ENCODE measurements at places on chromosomes 5 and 9.

DNA sequence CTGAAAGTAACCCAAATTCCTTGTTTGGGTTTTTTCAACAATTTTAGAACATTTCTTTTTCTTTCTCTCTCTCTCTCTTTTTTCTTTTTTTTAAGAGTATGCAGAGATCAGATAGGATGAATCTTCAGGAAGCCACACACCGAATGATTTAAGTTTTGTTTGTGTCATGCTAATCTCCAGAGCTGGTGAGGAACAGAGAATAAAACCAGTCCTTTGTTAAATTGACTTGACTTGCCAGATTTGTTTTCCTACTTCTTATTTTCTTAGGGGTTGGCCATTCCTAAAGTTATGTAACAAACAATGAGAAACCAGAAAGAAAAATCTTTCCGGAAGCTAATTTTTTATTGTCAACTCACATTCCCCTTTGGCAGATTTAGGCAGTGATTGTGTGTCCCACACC is 1669.3 kb upstream of the CDH6 start:
- no peak for DNase-seq

- DNase-seq = no peak
These were observed 144.1 kb upstream of the ST8SIA4 start for GRCh38 chr5:101047181-101047580.

- DNase-seq = no peak
These were observed 31.0 kb upstream of the NFIB start for GRCh38 chr9:14344941-14345353.

DNA sequence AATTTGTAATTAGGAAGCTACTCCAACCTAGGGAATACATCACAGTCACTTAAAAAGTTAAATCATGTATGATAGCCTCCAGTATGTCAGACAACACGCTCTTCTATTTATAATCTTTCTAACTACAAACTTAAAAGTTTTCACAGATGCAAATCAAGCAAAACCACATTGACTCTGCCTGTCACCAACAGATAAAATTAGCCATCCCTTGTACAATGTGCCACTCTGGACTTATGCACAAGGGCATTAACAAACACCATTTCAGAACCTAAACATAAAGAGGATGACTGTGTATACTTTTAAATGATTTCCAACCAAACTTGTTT is 14.7 kb downstream of the ERP44 start:
- no peak for DNase-seq

DNA sequence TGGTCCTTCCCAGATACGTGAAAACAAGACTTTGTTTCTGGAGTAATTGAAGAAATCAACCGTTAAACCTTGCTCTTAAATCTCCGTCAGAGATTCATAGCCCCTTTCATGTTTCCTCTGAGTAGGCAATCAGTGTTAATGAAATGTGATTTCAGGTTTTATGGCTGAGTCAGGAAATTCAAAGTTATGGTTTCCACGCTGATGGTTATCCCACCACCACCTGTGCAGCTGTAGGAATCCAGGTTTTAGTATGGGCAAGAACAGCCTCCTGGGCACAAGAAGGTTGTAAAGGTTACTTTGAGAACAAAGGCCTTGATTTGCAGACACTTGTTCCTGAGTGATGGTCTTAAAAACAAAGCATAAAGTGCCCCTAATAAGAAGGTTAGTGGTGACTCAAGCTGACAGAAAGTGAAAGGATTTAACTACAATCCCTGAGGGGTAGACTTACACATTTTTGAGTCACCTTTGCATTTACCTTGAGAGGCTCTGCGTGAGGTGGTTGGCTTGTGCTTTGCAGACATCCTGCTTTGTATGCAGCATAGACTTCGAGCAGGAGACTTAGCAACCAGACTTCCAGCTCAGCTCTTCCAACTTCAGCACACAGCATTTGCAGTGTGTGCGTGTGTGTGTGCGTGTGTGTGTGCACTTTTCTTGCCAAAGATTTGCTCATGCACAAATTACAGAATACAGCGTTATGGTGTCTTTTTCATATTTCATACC is 159.6 kb downstream of the TLE4 start:
- no peak for DNase-seq

GRCh38 chr9:79975621-79976256 is 404.0 kb downstream of the TLE4 start:
- DNase-seq = no peak

DNA sequence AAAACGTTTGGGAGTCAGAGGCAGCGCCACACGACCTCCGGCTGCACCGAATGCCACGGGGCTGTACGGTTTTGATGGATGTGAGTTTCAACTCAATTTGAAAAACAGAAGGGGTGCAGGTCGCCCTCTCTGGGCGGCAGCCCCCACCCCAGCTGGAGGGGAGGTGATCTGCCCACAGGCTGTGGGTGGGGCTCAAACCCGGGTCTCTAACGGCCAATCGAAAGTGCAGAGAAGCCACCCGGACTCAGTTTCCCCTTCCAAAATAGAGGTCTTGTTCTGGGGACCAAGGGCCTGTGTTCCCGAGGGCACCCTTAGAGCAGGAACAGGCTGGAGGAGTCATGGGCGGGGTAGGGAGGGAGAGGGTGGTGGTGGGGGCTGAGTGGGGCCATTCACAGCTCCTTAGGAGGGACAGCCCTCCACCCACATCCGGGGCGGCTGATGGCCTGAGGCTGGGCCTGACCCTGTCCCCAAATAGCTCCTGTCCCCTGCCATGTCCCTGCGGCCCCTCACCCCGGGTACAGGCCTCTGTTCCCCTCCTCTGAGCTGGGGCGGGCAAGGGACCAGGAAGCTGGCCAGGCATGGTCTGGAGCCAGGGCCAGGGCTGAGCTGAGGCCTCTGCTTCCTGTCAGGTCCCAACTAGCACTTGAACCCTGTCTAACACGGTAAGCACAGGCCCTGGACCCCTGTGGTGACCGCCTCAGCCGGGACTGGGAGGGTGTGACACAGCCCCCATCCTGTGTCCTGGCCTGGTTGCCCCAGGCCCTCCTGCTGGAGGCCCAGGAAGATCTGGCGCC is 22.6 kb upstream of the NOTCH1 start:
- DNase-seq = no peak

DNA sequence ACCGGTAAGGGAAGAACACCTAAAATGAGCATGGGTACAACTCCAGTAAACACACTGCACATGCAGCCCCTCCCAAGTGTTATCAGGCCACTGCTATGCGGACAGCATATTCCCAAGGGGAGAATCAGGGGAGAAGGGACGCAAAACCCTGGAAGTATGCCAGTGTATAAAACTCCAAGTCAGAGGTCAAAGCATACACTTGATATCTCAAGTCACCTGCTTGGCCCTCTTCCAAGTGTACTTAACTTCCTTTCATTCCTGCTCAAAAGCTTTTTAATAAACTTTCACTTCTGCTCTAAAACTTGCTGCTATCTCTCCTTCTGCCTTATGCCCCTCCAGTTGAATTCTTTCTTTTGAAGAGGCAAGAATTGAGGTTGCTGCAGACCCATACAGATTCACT is 408.1 kb downstream of the HTR1A start:
- no peak for DNase-seq

- DNase-seq = no peak
These were observed 178.5 kb upstream of the EGFLAM start for GRCh38 chr5:38079620-38080402.

DNA sequence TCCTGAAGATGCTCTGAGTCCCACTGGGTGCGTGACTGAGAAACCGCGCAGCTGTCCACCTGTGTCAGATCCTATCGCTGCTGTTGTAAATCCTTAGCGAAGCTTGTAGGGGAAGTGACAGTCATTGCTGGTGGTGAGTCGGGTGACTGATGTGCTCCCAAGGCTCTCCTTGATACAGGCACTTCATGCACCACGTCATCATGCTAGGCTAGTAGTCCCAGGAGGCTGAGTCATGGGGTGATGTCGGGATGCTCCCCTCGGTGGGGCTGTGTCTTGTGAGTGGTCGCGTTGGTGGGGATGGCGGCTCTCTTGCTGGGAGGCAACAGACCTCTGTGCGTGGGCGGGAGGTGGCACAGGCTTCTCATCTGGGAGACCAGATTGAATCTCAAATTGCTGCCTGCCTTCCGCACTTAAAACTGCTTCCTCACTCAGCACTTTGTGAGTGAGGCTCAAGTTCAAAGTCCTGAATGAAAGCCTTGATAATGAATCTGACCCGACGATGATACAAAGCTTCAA is 84.7 kb downstream of the CSNK1A1 start:
- DNase-seq = peak; percentile 61

- no peak for DNase-seq
These were observed 942 bp downstream of the PHF2 start for GRCh38 chr9:93577078-93577974.

GRCh38 chr9:137611623-137612609 is 6.4 kb downstream of the ARRDC1 start:
- DNase-seq = peak; percentile 70

DNA sequence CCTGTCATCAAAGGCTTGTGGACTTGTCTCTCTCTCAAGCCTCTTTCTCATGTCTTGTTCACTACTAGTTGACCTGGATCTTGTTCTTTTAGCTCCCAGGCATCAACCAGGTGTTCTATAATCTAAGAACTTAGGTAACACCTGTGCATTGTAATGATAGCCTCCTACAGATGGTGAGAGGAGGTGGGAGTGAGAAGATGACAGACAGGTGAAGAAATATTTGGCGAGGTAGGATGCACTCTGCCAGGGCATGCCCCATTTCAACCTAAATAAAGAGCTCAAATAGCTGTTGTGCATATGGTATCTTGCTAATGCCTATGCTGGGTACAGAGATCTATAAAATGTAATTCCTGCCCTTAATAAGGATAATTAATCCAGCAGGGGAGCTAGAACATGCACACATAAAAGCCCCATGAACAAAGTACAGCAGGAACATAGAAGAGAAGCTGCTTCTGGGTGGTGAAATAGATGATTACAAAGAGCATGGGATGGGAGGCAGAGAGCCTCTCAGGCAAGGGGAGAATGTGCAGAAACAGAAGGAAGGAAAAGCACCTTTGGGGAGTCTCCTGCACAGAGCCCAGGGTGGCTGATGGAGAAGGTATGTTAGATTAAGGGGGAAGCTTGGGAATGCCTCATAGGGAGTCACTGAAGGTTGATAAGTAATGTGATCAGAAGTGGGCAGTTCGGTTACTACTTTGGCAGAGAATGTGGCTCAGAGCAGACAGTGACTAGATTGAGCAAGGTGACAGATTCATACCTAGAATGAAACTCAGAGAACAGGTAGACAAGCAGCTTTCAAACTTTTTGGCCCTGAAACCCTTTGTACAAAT is 28.0 kb upstream of the PLIN2 start:
- DNase-seq = no peak

DNA sequence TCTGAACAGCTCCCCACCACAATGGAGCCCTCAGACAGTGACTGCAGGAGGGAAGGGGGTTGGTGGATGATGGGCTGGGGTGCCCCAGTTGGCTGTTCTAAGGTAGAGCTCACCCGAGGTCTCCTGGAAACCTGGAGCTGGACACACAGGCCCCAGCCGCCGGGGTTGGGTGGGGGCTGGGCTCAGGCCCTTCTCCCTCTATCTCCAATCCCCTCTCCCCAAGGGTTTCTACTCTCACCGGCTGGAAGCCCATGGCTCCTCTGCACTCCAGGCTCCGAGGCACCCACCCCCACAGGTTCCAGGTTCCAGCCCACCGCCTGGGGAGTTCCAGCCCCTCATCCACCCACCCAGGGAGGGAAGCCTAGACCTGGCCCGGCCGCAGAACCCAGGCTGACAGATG is 766 bp downstream of the NR5A1 start:
- no peak for DNase-seq

- no peak for DNase-seq
These were observed 430.6 kb downstream of the ZNF608 start for GRCh38 chr5:124315741-124316415.

GRCh38 chr5:160367885-160368284 is 2.5 kb downstream of the C1QTNF2 start:
- DNase-seq = no peak

DNA sequence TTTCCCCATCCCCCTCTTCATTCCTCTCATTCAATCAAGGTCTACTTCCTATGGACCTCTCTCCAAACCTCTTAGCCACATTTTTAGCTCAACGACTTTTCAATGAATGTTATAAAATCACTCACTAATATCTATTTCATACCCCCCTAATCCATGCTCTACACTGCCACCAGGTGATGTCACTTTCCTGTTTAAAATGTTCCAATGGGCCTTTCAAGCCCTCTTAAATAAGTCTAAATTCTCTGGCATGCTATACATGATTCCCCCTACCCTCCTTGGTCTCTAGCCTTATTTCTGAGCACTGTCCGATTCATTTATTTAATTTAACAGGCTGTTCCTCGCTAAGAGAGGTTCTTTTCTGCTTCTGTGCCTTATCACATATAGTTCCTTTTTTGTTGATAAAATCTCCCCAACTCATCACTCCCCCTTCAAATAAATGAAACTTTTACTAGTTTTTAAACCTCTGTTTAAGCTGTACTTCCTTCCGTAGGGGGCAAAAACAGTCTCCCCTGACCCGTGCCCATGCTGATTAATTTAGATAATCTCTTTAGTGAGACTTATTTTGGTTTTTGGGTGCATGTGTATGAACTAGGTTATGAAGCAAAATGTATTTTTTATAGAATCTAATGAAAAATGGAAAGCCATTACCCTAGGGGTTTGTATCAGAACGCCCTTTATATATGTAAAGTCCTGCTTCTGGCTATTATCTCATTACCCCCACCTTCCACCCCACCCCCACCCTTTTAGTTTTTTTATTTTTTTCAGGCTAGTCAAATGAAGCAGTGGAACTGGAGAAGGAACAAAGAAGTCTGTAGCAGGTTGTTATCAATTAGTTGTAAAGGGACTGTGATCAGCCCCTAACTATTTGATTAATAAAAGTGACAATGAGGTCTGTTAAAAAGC is 9.0 kb downstream of the ABHD17B start:
- DNase-seq = no peak

- no peak for DNase-seq
These were observed 128.7 kb downstream of the SLC12A2 start for GRCh38 chr5:128212191-128212806.

DNA sequence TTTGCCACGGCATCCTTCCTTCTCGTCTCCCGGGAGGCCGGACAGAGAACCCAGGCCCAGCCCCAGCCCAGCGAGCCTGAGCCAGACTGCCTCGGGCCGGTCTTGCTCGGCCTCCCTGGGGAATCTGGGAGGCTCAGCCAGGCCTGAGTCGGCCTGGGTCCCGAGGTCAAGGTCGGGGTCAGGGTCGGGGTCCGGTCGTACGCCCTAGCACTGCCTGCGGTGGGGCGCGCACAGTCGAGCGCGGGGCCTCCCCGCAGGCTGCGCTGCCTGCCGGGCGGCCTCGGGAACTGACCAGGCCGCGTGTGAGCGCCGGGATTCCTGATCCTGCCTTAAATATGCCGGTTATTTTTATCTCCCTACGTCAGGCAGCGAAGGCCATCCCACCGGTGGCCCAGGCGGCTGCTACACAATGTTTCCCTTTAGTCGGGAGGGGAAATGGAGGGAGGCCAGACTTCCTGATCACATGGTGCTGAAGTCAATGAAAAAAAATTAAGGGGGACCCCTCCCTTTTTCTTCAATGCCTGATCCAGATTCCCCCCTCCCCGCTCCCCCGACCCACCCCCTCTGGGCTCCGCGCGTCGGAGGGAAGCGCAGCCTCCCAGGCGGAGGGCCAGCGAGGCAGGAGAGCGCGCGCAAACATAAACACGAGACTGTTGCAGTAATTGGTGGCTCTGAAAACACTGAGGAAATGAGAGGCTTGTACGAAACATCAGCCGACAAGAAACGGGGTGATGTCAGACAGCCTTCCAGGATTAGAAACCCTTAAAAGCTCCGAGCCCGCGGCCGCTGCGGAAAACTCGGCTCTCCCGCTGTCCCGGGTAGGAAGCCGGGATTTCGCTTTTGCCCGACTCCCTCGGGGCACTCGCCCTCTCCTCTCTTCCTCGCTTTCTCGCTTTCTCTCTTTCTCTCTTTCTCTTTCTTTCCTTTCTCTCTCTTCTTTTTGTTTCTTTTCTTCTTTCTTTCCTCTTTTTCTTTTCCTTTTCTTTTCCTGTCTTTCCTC is 148.2 kb upstream of the KLF4 start:
- DNase-seq = no peak

GRCh38 chr5:121572061-121572460 is 279.6 kb upstream of the FTMT start:
- no peak for DNase-seq

All from T1000 (cell line).